ENCODE measurements at places on chromosomes 2 and 18. TPM values are rescaled to one million over a fixed set of nuclear protein-coding genes. Genes with fewer than 3 reads are reported as not detected.

DNA sequence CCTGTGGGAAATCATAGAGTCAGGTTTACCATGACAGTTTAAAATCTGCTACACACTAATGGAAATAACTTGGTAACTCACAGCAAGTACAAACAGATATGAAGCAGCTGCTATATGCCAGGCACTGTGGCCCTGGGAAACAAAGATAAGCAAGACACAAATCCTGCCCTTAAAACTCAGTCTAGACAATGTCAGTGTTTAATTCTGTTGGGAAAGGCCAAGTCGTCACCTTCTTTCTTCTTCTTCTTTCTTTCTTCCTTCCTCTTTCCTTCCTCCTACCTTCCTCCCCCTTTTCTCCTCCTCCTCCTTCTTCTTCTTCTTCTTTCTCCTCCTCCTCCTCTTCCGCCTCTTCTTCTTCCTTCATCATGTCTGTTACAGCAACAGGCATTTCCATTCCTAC, 26.8 kb downstream of the PLEK start:
- no peak for DNase-seq

- DNase-seq: no peak
Measured at GRCh38 chr2:143290221-143290620, 161.0 kb downstream of the ARHGAP15 start.

Gene RGPD4
- total RNA-seq: not detected

Gene BMPR2
- 65.1 TPM for total RNA-seq

DNA sequence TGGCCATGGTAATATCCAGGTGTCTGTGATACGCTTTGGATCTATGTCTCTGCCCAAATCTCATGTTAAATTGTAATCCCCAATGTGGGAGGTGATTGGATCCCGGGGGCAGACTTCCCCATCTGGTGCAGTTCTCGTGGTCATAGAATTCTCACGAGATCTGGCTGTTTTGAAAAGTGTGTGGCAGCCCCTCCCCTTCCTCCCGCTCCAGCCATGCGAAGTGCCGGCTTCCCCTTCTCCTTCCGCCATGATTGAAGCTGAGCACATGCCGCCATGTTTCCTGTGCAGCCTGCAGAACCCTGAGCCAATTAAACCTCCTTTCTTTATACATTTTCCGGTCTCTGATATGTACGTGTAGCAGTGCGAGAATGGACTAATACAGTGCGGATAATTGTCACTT, 42.5 kb downstream of the GPC1 start:
- DNase-seq: no peak

Gene ONECUT2
- not detected for total RNA-seq

DNA sequence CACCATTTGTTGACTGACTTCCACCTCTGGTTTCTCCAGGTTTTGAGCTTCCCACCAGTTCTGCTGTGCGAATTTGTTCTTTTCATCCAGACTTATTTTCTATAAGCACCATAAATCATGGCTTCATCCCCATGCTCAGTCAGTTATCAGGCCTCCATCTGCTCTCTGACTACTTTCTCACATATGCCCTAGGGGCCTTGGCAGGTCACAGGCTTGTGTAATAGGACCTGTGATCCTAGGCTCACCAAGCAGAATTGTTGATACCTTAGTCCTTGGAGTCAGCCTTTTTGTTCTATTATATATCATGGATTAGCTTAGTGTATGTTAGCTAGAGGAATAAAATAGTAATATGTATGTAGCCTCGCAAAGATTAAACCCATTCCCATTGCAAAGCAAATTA, 284.2 kb upstream of the TANK start:
- DNase-seq: no peak

Gene UPP2
- 0.28 TPM for total RNA-seq
